DMS 273 treated with DMSO at 0.1 percent for 48 hours (cell line): ENCODE measurements at places on chromosomes 5 and 9.

GRCh38 chr5:159322180-159322579 lies 8.1 kb downstream of the IL12B start:
- no peak for DNase-seq

- no peak for DNase-seq
Measured at GRCh38 chr9:98168941-98169488, 23.4 kb downstream of the CORO2A start.

DNA sequence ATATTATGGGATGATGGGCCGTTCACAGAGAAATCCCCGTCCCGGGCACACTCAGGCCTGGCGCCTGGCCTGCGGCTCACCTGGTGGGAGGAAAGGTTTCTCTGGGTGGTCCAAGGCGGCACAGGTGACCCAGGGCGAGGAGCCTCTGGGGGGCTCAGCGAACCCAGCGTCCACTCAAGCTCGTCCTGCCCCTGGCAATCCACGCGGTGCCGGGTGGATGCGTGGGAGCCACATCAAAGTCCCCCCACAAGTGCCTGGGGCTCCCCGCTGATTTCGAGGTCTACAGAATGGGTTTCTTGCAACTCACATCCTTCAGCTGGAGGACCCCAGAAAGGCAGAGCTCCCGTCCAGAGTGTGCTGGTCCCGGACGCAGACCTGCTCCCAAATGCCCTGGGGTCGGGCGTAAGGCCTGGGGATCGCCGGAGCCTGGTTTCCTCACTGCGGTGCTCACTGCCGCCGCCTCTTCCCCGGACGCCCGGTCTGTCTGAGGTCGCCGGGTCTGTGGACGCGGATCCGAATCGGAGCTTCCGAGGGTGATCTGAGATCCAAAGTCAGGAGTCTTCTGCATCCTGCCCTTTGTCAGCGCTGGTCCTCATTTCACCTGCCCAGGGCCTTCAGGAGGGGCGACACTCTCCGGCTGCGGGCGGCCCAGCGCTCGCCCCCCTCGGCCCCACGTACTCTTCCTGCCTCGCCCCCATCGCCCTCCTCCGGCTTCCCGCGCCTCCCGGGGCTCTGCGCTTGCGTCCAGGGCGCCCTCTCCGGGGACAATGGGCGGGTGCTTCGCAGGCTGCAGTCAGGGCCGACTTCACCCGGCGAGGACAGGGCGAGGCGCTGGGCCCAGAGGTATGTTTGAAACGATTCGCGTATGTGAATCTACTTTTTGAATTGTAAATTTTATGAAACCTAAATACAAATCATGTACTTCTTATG lies 20.0 kb upstream of the RUFY1 start:
- DNase-seq: no peak

GRCh38 chr9:14198841-14199455 lies 115.0 kb downstream of the NFIB start:
- peak; percentile 16 for DNase-seq
